ENCODE measurements at places on chromosomes 3 and 15. TPM values are rescaled to one million over a fixed set of nuclear protein-coding genes. Genes with fewer than 3 reads are reported as not detected.

DNA sequence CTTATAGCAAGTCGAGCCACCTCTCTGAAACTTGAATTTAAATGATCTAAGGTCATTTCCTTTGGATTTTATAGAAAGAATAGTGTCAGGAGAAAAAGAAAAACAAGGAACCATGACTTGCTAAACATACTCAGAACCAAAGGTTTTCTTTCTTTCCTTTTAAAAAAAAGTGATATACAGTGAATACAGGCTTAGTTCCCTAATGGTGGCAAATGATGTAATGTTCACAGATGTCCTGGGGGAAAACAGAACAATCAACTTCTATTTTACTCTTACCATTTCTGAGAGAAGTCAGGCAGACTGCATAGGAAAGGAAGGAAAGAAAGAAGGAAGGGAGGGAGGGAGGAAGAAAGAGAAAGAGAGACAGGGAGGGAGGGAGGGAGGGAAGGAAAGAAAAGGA lies 56.5 kb downstream of the ST6GAL1 start:
- DNase-seq: no peak

DNA sequence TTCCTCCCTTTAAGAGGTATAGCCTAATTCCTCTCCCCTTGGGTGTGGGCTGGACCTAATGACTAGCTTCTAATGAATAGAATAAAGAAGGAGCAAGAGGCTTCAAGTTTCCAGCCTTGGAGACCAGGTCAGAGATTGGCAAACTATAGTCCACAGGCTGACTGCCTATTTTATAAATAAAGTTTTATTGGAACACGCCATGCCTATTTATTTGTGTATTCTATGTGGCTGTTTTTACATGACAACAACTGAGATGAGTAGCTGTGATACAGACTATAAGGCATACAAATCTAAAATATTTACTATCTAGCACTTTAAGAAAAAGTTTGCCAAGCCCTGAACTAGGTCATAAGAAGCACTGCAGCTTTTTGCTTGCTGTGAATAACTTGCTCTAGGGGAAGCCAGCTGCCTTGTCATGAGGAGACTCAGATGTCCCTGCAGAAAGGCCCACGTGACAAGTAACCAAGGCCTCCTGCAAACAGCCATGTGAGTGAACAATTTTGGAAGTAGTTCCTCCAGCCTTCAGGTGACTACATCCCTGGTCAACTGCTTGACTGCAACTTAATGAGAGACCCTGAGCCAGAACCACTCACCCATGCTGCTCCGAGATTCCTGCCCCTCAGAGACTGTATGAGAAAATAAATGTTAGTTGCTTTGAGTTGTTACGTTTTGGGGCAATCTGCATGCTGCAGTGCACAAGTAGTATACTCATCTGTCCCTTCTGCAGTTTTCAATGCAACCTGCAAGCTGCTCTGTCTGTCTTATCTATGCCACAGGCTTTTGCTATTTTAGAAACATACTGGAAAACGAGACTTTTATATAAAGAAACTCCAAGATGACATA lies 21.1 kb upstream of the MAP3K13 start:
- no peak for DNase-seq

POLR2H gene
- total RNA-seq: 100.0 TPM

CRYBG3 gene
- total RNA-seq: 6.4 TPM

DAZL gene
- total RNA-seq: not detected

TCAIM gene
- 17.9 TPM for total RNA-seq

SH2D7 gene
- total RNA-seq: not detected

FBXO40 gene
- total RNA-seq: not detected

- no peak for DNase-seq
Observed at GRCh38 chr3:75906555-75907112, 121.3 kb upstream of the ZNF717 start.

Data from activated CD4-positive, alpha-beta memory T cell treated with anti-CD3 and anti-CD28 coated beads for 36 hours (primary cell).